Eye (tissue), 1 donor: ENCODE measurements at places on chromosomes 3 and 15.

DNA sequence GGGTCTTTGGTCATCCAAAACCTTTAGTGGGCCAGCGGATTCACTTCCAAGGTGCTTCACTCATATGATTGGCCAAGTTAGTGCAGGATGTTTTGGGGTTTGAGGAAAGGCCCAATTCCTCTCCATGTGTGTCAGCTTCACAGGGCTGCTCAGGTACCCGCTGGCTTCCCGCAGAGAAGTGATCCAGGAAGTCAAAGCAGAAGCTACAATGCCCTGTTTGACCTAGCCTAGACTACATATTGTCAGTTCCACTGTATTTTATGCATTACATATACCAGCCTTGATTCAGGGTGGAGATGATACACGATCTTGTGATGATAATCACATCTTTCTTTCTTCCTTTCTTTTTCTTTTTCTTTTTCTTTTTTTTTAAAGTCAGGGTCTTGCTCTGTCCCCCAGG lies 32.1 kb downstream of the PDE8A start:
- no peak for DNase-seq

GRCh38 chr3:6281662-6282061 lies 579.3 kb upstream of the GRM7 start:
- DNase-seq: no peak

- DNase-seq: peak; percentile 63
Measured at GRCh38 chr15:40764629-40765103, 798 bp downstream of the GCHFR start.

DNA sequence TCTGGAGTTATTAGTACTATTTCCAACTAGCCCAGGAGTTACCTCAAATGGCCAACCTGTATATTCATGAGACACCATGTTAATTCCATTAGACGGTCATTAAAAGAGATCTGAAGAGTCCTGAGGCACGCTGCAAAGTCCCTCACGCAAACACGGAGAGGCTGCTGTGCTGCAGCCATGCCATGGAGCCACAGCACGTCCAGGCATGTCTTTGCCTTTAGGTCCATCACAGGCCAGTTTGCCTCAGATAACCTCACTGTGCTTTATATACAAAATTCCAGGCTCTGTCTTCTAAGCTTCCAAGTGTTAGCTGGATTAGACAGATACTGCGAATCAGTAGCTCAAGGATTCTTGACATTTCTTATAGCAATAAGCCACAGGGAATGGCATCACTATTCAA lies 9.8 kb upstream of the PLAAT1 start:
- no peak for DNase-seq

DNA sequence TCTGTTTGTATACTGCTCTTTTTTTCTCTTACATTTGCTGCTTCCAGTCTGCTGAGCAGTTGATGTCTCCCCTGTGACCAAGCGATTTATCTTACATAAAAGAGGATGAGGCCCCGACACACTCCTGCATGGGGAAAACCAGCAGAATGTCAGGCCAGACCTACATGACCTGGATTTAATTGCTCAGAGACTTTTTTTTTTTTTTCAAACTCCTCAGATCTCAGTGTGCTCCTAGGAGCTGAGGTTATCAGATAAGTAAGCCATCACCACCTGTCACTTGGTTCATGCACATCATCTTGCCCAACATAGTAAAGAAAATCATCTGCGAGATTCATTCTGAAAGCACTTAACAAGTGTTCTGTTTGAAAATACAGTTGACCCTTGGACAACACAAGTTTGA lies 163.1 kb downstream of the PLCL2 start:
- peak; percentile 72 for DNase-seq

DNA sequence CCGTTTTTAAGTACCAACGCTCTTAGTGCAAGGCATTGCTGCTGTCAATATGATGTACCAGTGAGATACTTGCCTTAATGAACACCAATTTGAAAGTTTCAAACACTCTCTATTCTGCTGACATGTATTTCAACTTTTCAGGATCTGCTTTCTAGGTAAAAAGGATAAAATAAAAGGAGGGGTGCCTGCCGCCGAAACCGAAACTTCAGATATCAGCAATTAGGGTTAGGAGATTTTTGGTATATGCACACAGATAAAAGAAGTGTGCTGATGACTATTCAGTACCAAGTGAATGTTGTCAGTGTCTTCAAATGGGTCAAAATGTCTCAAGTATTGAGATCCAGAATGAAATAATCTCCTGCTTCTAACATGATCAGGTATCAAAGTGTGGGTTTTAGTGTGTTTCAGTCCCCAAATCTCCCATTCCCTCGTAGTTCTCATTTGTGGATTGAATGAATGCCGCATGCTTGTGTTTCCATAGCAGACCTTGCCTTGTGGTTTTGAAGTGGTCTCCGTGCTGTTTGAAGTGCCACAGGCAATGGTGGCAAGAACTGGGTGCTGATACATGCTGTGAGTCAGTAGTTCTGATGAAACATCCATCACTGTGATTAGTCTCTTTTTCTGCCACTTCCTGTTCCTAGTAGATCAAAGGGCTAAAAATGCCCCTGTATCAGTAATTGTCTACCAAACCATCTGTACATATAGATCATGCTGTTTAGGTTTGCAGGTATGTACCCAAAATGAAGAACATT lies 22.5 kb downstream of the CHST14 start:
- no peak for DNase-seq
